Stimulated activated CD8-positive, alpha-beta memory T cell treated with anti-CD3 and anti-CD28 coated beads, Interleukin-4, amount 100 ng/mL, for 48 hours (primary cell): ENCODE measurements at places on chromosomes 2 and 18.

GRCh38 chr2:231001921-231002320 lies 6.0 kb downstream of the SPATA3 start:
- DNase-seq: no peak

DNA sequence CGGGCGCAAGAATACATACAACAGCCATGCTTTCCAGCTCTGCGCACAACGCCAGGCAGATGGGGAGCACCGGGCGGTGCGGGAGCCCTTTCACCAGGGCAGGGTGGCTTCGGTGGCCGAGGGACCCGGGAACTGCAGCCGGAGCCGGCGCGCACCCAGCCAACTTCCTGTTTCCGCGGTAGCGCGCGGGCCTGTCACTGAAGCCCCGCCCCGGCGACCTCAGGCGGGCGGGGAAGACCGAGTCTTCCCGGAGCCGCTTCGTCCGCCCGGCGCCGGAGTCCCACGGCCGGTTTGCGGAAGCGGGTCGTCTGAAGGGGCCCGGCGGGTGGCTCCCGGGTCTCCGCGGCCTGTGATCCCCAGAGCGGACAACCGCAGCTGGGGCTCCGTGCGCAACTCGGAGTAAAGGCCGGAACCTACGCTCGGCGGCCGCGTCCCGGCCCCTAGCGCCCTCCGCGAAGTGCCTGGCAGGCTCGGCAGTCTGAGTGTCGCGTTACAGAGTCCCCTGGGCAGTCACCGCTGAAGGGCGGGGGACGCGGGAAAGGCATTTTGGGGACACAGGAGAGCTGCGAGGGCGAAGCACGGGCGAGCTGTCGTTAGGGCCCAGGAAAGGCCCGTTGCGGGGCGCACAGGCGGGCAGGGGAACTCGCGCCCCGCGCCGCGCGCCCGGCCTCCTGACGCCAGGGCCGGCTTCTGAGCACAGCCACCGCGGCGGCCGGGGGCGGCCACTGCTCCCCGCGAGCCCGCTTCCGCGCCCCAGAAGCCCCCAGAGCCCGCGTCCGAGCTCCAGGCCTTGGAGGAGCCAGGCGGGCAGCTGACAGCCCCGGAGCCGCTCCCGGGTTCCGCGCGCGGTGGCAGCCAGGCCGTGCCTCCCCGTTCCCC lies at the start of gene MPPE1:
Gene MPPE1 (minus strand): TSS at position 136 of the 879 bp plus-strand sequence. CDS start 11,053 bp downstream, outside the sequence.
- DNase-seq: peak; percentile 89

DNA sequence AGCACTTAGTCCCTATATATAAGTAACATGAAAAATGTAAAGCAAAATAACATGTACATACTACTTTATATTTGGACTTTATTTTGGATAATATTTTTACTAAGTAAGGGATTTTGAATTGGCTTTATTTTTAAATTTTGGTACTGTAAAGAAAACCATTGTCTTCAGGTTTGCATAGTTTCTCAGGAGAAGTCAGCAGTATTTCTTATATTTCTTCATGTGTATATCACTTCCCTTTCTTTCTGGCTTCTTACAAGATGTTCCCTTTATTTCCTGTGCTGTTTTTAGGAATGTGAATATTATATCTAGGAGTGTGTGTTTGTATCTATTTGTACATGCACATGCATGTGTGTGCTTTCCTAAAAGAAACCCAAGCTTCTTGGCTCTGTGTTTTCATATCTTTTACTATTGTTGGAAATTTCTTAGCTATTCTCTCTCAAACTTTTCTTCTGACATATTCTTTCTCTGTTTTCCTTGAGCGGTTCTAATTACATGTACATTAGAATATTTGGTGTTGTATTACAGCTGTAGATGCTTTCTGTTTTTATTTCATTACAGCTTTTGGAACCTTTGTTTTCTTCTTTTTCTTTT lies 1549.7 kb upstream of the ACVR2A start:
- DNase-seq: no peak

- DNase-seq: no peak
Measured at GRCh38 chr2:152920846-152921245, 202.4 kb downstream of the ARL6IP6 start.

DNA sequence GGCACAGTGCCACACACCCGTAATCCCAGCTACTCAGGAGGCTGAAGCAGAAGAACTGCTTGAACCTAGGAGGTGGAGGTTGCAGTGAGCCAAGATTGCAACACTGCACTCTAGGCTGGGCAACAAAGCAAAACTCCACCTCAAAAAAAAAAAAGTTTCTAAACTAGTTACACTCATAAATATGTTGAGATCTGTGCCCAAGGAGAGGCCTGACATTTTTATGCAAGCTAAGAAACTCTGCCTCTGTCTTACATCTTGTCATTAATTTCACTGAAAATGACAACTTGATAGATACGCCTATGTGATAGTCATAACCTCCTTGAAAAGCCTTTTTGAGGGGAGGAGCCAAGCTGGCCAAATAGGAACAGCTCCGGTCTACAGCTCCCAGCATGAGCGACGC lies 412.7 kb downstream of the STK39 start:
- no peak for DNase-seq

DNA sequence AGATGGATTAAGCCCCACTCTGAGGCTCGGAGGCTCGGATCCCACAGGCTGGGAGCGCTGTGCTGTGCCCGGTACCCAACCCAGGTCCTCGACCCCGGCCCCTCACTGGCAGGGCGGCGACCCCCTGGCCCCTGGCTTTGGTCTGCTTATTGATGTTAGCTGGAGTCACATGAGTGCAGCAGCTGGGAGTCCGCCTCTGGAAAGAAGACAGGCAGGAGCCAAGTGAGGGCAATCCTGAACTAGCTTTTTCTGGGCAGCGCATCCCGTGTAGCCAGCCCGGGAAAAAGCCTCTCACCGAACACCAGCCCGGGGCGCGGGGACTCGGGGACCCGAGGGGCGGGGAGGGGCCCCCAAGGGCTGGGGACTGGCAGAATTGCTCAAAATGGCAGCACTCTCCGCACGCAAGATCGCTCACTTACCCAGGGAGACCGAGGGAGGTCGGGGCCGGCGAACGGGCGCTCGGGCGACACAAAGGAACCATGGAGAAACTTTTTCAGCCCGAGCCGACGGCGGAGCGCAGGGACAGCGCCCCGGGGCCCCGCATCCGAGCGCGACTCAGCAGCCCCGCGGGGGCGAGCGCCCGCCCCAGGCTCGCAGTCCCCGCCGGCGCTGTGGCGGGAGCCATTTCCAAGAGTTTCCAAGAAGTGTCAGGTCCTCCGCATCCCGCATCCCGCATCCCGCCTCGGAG lies 567 bp downstream of the TMEM200C start:
- no peak for DNase-seq

GRCh38 chr2:70474256-70474848 lies 79.3 kb downstream of the TGFA start:
- no peak for DNase-seq

- no peak for DNase-seq
Measured at GRCh38 chr18:70332694-70333093, 43.8 kb downstream of the SOCS6 start.

DNA sequence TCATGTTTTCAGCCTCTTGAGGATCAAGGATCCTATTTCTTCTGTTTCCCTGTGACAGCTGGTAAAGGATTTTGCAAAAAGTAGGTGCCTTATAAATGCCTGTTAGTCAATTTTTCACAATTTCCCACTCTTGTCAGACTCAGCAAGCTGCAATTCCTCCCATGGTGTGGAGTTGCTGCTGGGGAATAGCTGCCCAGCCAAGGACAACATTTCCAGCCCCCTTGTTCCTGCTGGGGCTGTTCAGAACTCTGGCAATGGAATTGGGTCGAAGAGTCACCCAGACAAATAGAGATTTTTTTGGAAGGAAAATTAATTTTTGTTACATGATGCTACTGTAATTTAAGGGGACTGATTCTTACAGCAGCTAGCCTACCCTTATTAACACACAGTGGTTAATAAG lies 43.7 kb downstream of the FSHR start:
- no peak for DNase-seq

DNA sequence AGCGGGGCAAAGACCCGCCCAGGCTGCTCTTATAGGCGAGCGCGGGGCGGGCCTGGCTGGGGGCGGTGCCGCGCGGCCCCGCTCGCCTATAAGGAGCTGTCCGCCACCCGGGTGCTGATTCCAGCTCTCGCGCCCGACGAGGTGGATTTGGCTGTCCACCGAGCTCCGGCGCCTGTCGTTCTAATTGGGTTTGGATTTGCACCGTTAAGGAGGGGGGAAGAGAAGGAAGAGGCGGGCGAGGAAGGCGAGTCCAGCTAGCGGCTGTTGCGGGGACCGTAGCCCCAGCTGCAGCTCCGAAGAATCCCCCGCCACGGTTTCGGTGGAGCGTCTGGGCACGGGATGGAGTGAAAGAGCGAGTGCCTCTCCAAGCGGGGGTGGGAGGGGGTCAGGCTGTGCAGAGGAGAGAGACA lies at the start of gene CNTNAP5:
Gene CNTNAP5 (plus strand): TSS at position 117 of the 410 bp plus-strand sequence. CDS start 364 bp downstream, outside the sequence.
- DNase-seq: peak; percentile 52

DNA sequence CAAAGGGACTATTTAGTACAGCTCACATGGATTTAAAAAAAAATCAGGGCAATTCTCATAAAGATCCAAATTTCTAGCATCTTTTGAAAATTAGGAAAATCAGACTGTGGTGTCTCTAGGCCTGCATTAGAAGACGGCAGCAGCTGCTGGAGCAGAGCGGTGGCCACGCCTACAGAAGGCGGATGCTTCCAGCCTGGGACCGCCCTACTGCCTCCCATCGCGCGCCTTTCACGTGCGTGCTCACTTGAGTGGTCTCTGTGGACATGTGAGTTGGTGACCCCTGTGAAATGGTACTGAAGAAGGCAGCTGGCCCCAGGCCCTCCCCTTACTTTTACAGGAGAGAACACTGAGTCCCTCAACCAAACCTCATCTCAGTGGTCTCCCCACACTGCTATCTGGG lies 15.2 kb upstream of the ZFP36L2 start:
- DNase-seq: no peak

DNA sequence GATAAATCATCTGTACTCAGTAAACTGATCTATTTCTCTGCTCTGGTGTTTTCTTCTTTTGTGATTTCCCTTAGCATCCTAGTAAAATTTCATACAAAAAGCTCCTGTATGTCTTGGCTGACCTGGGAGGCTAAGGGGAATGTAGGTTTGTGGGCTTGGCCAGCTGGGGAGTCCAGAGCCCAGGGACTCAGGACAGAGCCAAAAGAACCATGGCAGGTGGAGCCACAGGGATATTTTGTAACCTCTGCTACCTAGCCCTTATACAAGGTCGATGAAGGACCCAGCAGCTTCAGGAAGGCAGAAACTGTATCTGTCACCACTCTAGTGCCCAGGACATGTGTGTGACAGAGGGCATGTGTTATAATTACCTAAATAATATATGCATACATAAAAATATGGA lies 22.7 kb upstream of the ZCCHC2 start:
- no peak for DNase-seq

DNA sequence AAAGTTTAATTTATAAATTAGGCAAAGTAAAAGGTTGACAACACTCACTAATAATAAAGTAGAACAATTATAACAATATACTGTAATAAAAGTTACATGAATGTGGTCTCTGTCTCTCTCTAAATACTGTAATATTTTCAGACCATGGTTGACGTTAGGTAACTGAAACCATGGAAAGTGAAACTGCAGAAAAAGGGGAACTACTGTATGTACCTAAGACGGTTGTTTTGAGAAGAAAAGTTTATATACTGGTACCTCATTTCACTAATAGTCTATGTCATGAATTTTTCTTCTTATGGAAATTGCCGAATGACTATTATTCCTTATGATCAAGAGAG lies 166.7 kb upstream of the ZNF521 start:
- DNase-seq: no peak
